ENCODE measurements at places on chromosomes 16 and 17.

DNA sequence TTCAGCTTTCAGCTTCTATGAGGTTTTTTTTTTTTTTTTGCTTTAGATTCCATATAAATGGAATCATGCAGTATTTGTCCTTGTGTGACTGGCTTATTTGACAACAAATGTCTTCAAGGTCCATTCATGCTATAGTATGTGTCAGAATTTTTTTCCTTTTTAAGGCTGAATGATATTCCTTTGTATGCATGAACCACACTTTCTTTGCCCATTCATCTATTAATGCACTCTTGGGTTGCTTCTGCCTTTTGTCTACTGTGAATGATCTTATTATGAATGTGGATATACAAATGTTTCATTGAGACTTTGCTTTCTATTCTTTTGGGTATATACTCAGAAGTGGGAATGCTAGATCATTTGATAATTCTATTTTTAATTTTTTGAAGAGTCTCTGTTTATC, 27.0 kb upstream of the LRRC75A start:
- no peak for DNase-seq

GRCh38 chr16:20310421-20311395, 16.6 kb downstream of the GP2 start:
- no peak for DNase-seq

DNA sequence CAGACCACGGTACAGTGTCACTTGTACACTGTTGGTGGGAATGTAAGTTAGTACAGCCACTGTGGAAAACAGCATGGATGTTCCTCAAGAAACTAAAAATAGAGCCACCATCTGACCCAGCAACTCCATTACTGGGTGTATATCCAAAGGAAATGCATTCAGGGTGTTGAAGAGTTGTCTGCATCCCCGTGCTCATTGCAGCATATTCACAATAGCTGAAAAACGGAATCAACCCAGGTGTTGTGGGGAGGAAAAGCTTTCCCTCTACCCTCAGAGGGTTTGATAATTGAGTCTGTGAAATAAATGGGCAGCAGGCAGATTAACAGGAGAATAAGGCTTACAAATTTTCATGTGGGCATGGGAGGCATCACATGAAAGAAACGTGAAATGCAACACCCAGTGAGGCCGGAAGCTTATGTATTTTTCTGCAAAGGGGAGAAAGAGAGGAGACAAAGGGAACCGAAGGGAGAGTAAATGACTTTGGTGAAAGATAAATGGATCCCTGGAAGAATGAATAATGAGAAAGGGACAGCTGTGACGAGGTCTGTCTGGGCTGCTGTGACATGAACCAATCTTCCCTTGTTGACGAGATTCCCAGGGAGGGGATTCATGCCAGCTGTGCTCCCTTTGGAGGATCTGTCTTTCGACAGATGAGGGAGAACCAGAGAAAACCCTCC, 106.2 kb downstream of the KCNJ12 start:
- no peak for DNase-seq

- no peak for DNase-seq
Observed at GRCh38 chr16:58882292-58882691, 148.2 kb upstream of the GOT2 start.

DNA sequence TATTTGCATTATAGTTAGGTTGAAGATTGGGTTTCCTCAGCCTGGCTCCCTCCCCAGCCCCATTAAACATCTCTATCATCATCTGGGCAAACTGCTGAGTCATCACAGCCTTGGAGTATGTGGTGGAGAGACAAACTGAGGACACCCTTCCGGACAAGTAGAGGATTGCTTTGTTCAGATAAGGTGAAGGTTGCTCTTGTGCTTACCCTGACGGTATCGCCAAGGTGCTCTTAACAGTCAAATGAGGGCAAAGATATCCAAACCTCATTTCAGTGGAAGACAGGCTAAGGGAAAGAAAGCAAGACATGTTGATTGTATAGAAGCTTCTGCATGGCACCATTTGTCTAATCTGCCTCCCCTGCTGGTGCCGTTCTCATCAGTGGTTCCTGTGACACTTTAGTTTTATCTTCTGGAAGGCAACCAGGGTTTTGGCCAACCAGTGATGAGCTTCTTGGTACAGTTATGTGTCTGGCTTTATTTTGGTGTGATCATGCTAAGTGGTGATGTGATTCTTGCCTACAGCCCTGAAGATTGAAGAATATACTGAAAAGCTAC, 56.9 kb upstream of the LGALS9 start:
- no peak for DNase-seq

- DNase-seq = no peak
Observed at GRCh38 chr16:86191663-86192062, 292.7 kb downstream of the IRF8 start.

GRCh38 chr17:46135126-46135812, 58.0 kb downstream of the KANSL1 start:
- DNase-seq = no peak

DNA sequence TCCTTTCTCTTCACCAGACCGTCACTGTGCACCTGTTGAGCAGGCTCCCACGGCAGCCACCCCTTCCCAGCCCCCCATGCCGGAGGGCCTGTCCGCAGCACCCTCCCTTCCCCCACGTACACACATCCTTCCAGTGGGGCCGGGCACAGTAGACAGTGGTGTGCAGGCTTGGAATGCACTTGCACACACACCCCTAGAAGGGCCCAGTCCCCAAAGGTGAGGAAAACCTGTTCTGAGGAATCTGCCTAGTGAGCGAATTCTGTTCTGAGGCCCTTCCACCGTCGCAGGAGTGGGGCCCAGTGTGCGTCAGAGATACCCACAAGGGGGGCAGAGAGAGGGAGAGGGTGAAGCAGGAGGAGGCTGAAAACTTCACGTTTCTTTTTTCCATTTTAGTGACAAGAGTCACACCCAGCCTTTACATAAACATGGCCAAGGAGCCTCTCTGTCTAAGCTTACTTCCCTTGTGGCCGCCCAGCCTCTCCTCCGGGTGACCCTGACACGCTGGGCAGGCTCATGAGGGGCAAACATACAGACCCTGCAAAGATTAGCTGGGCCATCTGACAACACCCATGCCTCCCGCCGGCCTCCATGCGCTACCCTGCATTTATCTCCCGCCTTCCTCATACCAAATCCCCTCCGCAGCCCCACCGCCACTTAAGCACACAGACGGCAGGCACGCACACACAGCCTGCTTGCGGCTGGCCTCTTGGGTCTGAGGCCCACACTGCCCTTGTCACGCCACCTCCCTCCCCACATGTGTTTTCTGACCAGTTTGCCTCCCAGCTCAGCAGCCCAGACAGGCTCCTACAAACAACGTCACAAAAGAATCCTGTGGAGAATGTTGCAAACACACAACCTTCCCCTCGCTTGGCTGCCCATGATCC, 1.8 kb downstream of the ZBTB4 start:
- DNase-seq = no peak

DNA sequence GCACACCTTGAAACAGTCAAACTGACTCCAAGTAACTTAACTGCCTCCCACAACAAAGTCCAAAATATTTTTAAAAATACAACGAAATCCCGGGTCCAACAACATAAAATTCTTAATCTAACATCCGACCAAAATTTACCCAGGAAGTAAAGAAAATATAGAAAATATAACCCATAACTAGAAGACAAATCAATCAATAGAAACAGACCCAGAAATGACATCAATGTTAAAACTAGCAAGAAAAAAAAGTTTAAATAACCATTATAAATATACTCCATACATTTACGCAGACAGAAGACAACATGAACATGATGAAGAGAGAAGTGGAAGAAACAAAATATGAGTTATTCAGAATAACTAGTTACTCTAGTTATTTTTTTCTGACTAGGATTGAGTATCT, 3.7 kb downstream of the ZNF597 start:
- DNase-seq = no peak
